ENCODE measurements at places on chromosomes 4 and X. TPM values are rescaled to one million over a fixed set of nuclear protein-coding genes. Genes with fewer than 3 reads are reported as not detected.
A peak's percentile ranks its signal among the peaks of the same experiment; 100 is the strongest.

The PDZD4 gene
- total RNA-seq, result 2.7 TPM

The C4orf46 gene
- total RNA-seq, result 20.9 TPM

DNA sequence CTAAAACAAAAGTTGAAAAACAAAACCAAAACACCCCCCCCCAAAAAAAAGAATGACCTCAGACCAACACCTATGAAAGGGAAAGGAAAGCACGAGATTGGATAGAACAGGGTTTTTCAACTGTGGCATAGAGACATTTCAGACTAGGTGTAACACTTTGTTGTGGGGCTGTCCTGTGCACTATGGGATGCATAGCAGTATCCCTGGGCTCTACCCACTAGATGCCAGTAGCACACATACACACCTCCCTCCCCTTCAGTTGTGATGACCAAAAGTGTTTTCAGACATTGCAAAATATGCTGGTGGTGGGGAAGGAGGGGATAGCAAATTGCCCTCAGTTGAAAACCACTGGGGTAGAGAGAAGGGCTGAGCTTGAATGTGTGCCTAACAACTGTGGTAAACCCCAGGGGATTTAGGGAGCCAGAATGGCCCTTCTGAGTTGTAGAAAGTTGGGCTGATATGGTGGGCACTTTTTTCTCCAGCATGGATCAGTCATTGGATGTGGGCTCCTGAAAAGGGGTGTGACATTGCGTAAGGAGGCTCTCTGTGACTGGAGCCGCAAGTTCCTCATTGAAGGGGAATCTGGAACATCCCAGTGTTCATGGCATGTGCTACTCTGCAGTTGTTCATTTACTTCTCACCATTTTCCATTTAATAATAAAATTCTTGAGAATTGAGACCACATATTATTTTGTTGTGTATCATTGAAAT, 8.8 kb upstream of the GEMIN8 start:
- DNase-seq, result no peak

DNA sequence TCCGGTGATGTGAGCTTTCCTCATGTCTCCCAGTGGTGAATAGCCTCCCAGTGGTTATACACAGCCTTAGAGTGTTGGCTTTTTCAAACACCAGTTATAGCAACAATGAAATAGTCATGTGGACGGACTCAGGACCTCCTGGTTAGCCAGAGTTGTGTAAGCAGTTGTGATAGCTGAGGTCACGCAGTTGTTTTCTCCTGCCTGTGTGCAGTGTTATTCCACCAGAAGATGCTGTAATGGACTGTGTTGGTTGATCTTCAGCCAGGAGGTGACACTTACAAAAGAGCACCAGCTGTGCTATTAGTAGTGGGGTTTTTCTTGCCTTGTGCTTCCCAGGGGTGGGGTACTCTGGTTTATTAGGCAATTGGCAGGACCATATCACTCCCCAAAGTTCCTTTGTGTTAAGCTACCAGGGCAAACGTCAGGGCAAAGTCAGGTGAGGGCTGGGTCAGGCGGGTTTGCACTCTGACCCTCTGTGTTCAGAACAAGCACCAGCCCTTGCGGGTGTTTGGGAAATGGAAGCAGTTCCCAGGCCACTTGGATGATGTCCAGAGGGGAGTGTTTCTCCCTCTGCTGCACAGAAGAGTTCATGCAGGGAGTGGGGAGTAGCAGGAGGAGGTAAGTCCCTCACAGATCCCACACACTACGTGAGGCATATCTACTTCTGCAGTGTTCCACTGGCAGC, 252.6 kb downstream of the TMEM47 start:
- no peak for DNase-seq

- no peak for DNase-seq
These were observed 159.0 kb downstream of the CHIC2 start for GRCh38 chr4:53905276-53905940.

DNA sequence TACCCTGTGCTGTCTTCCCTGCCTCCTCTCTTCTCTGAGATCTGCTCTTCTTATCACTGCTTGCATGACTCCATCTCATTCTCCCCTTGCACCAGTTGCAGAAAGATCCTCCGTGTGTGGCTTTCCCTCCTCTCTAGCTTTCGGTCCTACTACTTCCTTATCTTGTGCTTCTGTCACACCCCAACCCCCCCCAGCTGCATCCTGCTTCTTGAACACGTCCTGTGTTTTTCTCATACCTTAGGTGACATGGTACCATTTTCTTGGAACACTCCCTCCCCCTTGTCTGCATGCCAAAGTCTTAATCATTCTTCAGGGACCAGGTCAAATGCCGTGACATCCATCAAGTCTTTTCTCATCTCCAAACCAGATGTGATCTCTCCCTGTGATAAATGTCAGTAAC, 46.4 kb downstream of the FHL1 start:
- DNase-seq, result peak; percentile 68
